ENCODE measurements at places on chromosomes 16 and 17.

DNA sequence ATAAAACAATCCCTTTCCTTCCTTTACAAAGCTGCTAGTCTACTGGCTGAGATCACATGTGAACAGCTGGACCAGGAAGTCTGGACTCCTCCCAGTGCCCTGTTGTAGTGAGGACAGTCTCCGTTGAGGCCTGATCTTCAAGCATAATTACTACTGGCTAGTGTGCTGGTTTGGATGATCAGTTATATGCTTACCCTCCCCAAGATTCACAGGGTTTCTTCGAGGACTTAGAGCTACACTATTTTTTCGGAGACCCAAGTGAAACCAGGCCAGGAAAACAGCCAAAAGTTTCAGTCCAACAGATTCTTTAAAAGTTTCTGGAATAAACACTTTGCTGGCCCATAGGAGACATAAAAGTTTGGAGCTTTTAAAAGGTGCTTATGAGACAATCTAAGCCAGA lies 194.9 kb upstream of the CDH11 start:
- no peak for DNase-seq

GRCh38 chr16:68910051-68910450 lies 66.7 kb downstream of the TANGO6 start:
- no peak for DNase-seq

DNA sequence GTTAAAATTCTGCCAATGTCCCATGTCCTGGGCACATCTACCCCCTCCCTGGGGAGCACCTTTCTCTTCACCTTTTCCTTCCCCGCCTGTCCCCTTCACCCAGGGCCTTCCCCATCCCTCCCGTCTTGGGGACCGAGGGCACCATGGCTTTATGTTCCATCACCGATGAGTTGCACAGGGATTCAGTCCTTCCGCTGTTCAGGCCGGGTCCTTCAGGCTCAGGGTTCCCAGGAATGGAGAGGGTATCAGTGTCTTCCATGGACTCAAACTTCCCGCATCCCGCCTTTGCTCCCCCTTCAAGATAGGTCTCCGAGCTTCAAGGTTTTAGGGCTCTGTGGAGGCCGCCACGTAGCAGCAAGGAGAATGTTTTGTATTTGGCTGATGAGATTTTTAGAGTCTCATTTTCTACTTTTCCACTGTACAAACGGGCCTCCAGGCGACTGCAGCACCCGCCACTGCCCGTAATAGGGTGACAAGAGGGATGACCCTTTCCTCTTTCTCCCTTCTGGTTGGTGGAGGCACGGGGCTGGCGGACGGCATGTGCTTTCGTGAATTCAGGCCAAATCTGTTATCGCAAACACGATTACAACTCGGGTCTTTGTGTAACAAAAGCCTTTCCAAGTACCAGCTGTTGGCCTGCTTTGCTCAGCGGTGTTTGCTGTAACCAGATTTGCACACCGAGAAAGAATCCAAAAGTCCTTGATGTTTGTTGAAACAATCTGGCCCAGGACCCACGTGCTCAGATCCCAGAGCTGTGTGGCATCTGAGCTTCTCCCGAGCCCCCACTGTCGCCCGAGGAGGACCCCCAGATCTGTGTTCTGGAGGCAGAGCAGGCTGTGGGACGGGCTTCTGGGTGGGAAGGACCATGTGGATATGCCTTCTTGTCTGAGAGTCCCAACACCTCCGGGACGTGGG lies 236.3 kb downstream of the SEC14L1 start:
- no peak for DNase-seq

GRCh38 chr16:54722210-54722676 lies 208.4 kb upstream of the IRX5 start:
- DNase-seq = no peak

- DNase-seq = no peak
Measured at GRCh38 chr17:66533572-66533971, 231.2 kb downstream of the PRKCA start.

GRCh38 chr16:50708373-50709060 lies 15.1 kb downstream of the NOD2 start:
- no peak for DNase-seq

DNA sequence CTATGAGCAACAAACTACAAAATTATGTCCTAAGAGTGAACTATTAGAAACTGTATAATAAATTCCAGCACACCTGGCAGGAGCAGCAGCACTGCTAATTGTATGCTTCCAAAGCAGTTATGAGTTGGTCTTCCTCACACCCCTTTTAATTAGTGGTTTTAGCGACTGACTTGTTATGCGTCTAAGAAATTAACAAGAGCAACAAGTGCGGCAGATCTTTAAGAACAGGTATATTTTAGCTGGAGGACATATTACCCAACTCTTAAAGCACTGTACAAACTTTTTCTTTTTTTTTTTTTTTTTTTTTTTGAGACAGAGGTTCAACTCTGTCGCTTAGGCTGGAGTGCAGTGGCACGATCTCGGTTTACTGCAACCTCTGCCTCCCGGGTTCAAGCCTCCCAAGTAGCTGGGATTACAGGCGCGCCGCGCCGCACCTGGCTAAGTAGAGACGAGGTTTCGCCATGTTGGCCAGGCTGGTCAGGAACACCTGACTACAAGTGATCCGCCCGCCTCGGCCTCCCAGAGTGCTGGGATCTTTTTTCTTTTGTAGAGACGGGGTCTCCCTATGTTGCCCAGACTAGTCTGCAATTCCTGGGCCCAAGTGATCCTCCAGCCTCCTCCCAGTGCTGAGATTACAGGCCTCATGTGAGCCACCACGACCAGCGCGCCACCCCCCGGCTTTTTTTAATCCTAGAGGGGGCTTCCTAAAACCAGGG lies 1.6 kb upstream of the FBXL20 start:
- no peak for DNase-seq

GRCh38 chr16:6341981-6342380 lies 990.7 kb upstream of the RBFOX1 start:
- DNase-seq = no peak

- no peak for DNase-seq
Measured at GRCh38 chr16:1816396-1817275, 10.0 kb downstream of the HAGH start.

Data from GM06990 (cell line).